ENCODE measurements at places on chromosomes 7 and 10.

GRCh38 chr7:83677180-83677866 lies 28.4 kb upstream of the SEMA3E start:
- DNase-seq, result no peak

- DNase-seq, result no peak
Measured at GRCh38 chr10:122856902-122857301, 11.2 kb upstream of the CUZD1 start.

DNA sequence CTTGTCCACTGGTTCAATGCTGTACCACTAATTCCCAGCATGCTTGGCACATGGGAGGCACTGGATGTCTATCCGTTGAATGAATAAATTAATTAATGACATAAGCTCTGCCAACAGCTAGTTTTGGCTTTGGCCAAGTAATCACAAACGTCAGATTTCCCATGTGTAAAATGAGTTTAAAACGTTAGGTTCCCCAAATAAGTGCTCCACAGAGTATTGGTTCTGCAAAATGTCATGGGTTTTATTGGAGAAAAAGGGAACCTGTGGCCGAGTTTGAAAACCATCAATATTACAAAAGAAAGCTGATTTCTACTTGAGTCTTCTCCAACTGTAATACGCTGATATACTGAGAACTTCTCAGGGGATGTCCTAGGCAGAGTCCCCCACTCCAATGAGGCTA lies 23.2 kb downstream of the ELMO1 start:
- DNase-seq, result no peak

DNA sequence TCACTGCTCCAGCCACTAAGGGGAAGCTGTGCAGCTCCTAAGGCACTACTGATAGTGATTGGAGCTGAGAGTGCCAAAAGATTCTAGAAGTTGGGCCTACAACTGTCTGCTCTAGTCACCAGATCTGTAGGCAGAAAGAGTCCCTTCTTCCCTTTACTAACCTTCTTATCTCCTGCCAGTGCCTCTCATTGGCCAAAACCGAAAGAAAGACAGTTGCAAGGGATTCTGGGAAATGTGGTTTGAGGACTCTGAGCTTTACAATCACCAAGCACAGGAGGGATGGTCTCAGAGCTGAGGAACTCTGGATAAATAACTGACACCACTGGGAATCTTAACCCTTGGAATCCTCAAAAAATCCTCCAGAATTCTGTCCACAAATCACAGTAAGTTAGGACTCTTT lies 615.8 kb downstream of the CCSER2 start:
- no peak for DNase-seq

GRCh38 chr10:33293531-33294170 lies 40.8 kb downstream of the NRP1 start:
- DNase-seq, result no peak

GRCh38 chr7:497346-497745 lies 22.3 kb downstream of the PDGFA start:
- no peak for DNase-seq

DNA sequence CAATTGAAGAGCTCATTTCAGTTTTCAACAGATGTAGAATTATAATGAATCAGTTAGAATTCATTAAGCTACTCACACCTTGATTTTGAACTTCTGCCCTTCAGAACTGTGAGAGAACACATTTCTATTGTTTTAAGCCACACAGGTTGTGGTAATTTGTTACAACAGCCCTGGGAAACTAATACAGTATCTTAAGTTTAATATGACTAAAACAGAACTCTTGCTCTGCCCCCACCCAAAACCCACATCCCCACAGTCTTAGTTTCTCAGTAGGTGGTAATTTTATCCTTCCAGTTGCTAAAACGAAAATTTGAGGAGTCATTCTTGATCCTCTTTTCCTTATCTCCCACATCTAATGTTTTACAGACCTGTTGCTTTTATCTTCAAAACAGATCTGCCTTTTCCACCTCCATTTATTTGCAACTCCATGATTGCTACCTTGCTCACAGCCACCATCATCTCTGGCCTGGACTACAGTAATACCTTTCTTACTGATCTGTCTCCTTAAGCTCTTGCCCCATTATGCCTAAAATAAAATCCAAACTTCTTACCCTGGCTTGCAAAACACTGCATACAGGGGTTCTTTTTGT lies 72.8 kb upstream of the NXPH1 start:
- no peak for DNase-seq

GRCh38 chr7:117251687-117252086 lies 71.2 kb downstream of the WNT2 start:
- no peak for DNase-seq

GRCh38 chr10:62710182-62710581 lies 94.3 kb upstream of the ADO start:
- DNase-seq, result no peak
